ENCODE measurements at places on chromosomes 7 and 10.

GRCh38 chr7:45986355-45987298 lies 65.6 kb upstream of the IGFBP3 start:
- DNase-seq = no peak

GRCh38 chr10:13773043-13773442 lies 186.3 kb downstream of the PRPF18 start:
- DNase-seq = no peak

GRCh38 chr7:143455942-143456341 lies 12.7 kb downstream of the TAS2R60 start:
- DNase-seq = no peak

DNA sequence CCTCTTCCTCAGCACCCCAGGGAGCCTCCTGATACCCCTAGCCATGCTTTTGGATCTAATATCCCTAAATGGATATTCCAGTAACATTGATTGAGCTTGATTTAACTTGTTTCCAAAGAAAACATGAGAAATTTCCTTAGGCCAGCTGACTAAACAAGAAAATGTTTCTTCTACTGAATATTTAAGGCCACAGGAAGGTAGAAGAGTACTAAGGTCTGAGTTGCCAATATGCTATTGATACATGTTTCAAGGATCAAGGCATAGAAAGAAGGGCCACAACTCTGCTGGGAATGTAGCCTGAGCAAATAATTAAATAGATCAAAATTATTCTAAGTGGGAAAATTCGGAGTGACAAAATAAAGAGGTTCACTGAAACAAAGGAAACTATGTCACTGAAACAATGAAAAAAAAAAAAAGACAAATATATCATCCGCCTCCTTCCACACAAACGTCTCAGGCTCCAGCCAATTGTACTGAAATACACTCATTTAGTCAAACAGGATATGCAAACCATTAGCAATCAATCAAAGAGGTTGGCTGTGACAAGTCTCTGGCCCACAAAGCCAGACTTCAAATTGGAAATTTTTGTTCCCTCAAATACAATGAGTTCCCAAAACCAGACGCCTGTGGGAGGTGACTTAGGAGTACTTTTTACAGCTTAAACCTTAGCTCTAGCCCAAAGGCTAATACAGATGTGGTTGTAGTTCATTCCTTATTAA lies 396.2 kb downstream of the HTR7 start:
- no peak for DNase-seq

- no peak for DNase-seq
Observed at GRCh38 chr10:99654390-99655175, 4.7 kb upstream of the ENTPD7 start.

GRCh38 chr10:10385831-10386230 lies 631.8 kb upstream of the CELF2 start:
- DNase-seq = no peak

DNA sequence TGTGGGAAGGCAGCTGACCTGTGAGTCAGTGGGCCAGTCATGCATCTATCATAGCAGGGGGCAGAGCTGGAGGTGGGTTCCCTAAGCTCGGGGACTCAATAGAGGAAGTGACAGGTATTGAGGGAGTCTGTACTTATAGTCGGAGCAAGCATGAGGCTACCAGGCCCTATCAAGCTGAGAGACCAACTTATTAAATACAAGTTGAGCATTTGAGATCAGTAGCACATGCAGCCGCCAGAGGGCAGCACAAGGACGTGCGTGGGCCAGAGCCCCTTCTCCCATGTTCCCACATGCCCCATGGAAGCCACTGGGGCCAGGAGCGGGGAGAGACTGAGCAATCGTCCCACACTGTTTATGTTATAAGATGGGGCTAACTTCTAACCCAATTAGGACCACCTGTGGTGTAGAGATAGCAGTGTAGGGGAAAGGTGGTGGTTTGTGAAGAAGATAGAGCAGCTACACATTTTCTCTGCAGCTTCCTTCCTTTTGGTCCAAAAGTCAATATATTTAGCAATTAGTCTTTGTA lies 13.0 kb upstream of the STK31 start:
- DNase-seq = no peak

- DNase-seq = peak; percentile 96
Observed at GRCh38 chr10:6473430-6473829, 106.6 kb downstream of the PRKCQ start.

- DNase-seq = no peak
Observed at GRCh38 chr10:101284744-101285463, 55.6 kb upstream of the LBX1 start.

GRCh38 chr10:44293306-44293778 lies 91.6 kb downstream of the CXCL12 start:
- no peak for DNase-seq

GRCh38 chr7:138027100-138027499 lies 25.2 kb upstream of the CREB3L2 start:
- no peak for DNase-seq
